ENCODE measurements at places on chromosomes 12 and 14. TPM values are rescaled to one million over a fixed set of nuclear protein-coding genes. Genes with fewer than 3 reads are reported as not detected.

GRCh38 chr12:26389343-26389742 is 194.0 kb downstream of the SSPN start:
- DNase-seq, result no peak

GRCh38 chr12:52681526-52682380 is 1.5 kb upstream of the KRT1 start:
- DNase-seq, result no peak

DNA sequence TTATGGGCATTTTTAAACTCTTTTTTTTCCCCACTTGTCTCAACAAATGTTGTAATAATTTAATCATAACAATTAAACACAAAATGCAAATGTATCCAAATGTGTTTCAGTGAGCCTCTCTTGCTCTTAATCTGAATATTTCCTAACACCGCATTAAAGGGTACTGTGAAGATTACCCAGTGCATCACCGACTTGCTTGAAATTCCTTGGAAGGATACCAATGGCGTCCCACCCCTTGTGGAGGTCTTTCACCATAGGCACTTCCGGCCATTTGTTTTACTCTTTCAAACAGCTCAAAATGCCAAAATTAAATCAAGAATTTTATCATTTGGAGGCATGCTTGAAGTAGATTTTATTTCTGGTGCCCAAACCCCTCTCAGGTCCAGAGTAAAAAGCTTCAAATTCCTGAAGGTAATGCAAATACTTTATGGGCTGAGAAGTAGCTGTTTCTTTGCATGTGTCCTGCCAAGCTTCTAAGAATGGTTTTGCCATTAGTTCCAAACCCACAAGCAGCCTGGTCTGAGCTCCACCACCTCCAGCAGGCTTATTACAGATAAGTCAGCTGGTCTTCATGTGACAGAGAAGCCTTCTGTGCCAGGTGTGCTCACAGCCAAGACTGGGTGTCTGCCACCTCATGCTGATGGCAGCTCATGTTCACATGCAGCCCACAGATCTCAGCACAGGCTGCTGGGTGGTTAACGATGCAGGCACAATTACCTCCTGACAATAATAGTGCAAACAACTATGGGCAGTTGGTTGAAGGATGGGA is 16.4 kb upstream of the NUDT4 start:
- peak; percentile 54 for DNase-seq

DNA sequence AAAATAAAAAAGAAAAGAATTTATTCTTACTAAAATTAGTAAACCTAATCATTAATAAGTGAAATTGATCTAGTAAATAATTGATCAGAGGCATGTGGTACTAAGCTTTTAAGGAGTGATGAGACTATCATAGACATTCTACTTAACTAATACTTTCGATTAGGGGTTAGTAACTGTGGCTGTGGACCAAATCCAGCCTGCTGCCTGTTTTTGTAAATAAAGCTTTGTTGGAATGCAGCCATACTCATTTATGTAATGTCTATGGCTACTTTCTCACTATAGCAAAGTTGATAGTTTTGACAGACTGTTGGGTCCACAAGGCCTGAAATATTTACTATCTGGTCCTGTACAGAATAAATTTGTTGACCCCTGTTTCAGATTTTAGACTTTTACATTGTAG is 63.2 kb downstream of the PLEKHA5 start:
- no peak for DNase-seq

PMCH gene
- not detected for total RNA-seq

PLCZ1 gene
- not detected for total RNA-seq
